ENCODE measurements at places on chromosomes 6 and 20.

DNA sequence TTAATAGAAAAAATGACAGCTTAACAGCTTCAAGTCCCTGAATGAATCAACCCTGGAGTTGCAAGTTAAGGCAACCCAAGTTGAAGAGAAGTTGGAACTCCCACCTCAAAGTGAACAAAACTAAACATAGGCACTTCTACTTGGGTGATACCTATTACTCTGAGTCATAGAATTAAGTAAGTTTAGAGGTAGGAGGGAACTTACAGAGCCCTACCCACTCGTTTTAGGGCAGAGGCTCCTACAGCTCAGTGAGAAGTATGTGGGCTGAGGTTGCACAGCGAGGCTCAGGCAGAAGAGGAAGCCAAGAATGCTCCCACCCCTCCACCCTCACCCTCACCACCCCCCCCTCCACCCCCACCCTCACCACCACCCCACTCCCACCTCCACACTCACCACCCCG, 42.2 kb downstream of the NFATC2 start:
- DNase-seq = no peak

DNA sequence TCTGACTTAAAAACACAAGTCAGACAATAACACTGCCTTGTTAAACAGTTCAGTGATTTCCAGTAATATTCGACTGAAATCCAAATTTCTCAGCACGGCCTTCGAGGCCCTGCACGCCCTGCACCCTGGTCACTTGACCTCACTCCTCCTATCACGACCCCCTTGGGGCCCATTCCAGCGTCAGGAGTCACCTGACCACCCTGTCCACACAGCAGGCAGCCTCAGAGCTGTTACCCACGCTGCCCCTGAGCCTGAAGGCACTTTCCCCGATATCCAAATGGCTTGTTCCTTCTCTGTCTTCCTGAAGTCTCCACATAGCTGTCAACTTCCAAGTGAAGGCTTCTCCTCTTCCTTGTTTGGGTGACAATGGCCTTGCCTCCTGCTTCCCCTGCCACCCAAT, 33.1 kb upstream of the SMOC2 start:
- no peak for DNase-seq

DNA sequence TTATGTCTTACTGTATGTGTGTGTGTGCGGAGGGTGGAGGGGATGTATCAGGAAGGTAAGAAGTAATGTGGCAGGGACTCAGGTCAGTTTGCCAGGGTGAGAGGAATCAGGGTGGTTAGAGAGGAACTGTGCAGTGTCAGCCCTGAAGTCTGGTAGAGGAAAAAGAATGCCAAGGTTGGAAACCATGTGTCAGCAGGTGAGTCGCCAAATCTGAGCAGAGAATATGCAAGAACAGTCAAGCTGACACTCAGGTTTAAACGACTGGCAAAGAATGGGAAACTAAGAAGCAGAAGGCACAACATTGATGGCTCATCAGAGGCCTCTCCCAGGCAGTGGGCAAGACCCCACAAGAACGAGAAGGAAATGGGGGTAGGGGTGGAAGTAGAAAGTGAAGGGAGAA, 107.5 kb upstream of the TBX18 start:
- DNase-seq = no peak

GRCh38 chr6:111572216-111572706, 33.4 kb downstream of the TRAF3IP2 start:
- DNase-seq = no peak

DNA sequence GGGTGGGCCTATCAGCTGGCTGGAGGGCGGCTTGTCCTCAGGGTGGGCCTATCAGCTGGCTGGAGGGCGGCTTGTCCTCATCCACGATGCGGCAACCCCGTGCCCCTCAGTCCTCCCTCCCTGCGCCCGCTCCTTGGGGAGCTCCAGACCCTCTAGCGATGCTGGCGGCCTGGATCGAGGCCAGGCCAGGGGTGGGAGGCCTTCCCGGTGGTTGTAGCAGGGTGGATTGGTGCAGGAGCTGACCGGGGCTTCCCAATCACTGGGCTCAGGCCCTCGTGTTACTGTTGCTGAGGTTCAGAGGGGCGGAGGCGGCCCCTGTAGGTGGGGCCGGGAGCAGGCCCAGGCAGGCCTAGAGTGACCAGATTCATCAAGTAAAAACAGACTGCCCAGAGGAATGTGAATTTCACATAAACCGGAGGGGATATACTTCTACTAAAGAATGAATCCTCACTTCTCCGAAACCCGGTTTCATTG, 8.8 kb downstream of the SLC17A9 start:
- no peak for DNase-seq

- no peak for DNase-seq
These were observed 7.6 kb downstream of the ABCC10 start for GRCh38 chr6:43434943-43435342.

GRCh38 chr6:55869674-55870073, 5.7 kb downstream of the BMP5 start:
- no peak for DNase-seq

- no peak for DNase-seq
These were observed 9.0 kb upstream of the SLC2A10 start for GRCh38 chr20:46700481-46700880.

DNA sequence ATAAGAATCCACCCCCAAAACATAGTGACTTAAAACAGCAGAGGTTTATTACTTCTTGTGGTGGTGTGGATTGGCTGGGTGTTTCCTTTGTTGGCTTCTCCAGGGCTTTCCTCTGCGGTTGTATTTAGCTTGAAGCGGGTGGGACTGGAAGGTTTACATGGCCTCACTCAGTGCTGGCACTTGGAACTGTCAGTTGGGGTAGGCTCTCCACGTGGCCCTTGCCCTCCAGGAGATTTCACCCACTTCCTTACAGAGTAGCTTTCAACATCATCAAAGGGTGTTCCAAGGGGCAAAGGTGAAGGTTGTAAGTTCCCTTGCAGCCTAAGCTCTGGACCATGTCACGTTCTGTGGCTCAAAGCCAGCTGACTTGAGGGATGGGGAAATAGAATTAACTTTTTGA, 32.5 kb upstream of the NKX2-2 start:
- no peak for DNase-seq

GRCh38 chr20:19406381-19406780, 193.9 kb downstream of the SLC24A3 start:
- no peak for DNase-seq

- no peak for DNase-seq
These were observed 25.8 kb downstream of the SLC2A12 start for GRCh38 chr6:134026597-134026996.

GRCh38 chr6:170423030-170423429, 116.5 kb downstream of the FAM120B start:
- DNase-seq = no peak

- no peak for DNase-seq
These were observed 464.5 kb upstream of the NRSN1 start for GRCh38 chr6:23661549-23661948.
